T-helper 9 cell (primary cell): ENCODE measurements at places on chromosomes 13 and 19.

DNA sequence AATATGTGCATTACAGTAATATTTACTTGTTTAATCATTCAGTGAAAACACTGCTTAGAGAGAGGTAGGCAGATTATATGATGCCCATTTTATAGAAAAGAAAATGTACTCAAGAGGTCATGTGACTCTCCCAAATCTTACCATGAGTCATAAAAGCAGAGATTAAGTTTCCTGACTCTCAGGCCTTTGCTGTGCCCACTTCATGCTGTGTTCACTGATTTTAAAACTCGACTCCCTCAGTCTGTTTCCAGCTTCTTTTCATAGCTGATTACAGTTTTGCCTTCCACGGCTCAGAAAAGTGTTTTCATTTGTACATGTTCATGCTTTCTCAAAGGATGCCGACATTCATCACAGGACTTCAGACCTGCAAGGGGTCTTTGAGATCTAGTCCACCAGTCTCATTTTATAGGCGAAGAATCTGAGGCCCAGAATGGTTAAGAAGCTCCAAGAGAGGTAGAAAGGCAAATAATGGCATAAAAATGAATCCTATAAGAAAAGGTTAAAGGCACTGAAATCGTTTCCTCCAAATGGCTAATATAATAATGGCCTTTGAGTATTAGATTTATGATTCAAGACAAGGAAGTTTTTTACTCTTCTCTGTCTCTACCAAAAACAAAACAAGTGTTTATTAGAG, 9.0 kb upstream of the IPO5 start:
- no peak for DNase-seq

GRCh38 chr19:31289976-31290375, 59.3 kb downstream of the TSHZ3 start:
- DNase-seq: no peak

GRCh38 chr19:38247734-38248268, 8.4 kb downstream of the PPP1R14A start:
- DNase-seq: no peak

DNA sequence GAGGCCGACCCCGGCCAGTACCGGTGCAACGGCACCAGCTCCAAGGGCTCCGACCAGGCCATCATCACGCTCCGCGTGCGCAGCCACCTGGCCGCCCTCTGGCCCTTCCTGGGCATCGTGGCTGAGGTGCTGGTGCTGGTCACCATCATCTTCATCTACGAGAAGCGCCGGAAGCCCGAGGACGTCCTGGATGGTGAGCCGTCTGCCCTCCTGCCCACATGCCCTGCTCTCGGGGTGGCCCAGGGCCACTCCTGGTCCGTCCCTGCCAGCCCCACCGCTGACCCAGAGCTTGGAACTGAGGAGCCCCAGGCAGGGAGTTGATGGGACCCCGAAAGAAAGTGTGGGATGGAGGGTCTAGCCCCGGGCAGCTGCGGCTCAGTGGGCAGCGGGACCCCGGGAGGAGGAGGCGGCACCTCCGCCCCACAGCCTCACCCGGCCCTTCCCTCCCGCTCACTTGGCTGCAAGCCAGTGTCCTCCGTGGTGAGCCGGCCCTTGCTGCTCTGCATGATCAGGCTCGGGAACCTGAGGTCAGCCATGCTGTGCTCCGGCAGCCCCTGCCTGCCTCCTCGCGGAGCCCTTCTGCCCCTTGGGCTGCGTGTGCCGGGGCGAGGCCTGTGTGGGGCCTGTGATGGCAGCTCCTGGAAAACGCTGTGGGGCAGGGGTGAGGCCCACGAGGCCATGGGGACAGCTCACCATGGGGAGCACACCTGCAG, 8.1 kb upstream of the HCN2 start:
- DNase-seq: no peak

GRCh38 chr13:27857282-27857681, 62.5 kb upstream of the PDX1 start:
- no peak for DNase-seq

- DNase-seq: no peak
Measured at GRCh38 chr19:435056-435706, 25.7 kb downstream of the SHC2 start.

DNA sequence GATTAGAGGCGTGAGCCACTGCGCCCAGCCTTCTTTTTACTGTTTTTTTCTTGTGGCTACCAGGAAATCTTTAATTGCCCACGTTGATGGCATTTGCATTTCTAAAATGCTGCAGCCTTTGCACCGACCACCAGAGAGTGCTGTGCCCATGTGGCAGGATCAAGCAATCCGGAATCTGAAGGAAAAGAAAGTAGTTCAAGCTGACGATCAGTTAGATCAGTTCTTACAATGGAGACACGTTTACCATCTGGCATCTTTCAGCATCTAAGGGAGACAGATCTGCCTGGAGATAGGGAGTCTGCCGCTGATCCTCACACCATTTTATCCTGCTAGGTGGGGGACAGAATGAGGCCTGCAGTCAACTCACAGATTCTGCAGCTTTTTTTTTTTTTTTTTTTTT, 19.9 kb downstream of the TINCR start:
- no peak for DNase-seq

- peak; percentile 71 for DNase-seq
Measured at GRCh38 chr19:19540715-19541515, 2.9 kb downstream of the CILP2 start.

- DNase-seq: peak; percentile 27
Measured at GRCh38 chr13:57629821-57630235, 1.7 kb upstream of the PCDH17 start.

DNA sequence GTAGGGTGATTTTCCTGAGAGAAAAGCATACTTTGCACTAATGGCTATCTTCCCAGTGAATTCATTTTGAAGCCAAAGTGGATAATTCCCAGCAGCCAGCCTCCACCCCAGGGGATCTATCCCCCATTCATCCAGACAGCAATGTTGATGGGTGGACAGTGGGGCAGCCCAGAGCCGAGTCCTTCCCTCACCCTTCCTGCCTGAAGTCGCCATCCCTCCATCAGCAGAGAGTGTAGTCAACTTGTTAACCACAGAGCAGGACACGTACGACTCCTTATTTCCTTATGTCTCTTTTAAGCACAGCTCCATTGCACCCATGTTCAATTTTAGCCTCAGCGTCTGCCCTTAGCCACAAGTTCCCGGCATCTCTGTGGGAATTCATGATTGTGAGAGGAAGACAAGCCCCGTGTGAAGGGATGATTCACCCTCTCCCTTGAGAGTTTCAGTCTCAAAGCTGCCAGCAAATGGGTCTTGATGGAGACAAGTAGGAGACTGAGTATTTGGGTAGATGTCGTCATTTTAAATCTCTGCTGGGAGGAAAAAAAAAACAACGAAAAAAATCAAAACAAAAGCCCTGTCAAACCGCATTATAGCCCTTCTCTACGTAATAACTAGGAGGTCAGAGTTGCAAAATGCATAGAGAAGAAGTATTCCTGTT, 58.3 kb upstream of the MEDAG start:
- DNase-seq: no peak

GRCh38 chr19:38162094-38162493, 61.9 kb downstream of the DPF1 start:
- DNase-seq: no peak

DNA sequence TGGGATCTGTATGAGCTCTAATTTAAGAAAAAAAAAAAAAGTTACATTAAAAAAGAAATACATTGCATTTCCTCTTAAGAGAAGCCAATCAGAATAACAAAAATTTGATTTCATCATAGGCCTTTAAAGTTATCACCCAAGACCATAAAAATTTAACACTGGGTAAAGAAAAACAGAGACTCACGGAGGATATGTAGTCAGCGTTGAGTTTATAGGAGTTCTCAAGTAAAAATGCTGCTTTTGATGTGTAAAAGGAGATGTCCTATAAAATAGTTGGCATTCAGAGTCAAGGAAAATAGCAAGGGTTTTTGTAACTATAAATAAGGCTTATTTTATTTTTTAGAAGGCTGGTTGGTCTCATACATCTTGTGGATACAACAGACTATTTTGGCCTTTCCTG, 191.1 kb downstream of the EFNB2 start:
- DNase-seq: no peak

- DNase-seq: no peak
Measured at GRCh38 chr19:1883784-1884183, 1.5 kb downstream of the ABHD17A start.

DNA sequence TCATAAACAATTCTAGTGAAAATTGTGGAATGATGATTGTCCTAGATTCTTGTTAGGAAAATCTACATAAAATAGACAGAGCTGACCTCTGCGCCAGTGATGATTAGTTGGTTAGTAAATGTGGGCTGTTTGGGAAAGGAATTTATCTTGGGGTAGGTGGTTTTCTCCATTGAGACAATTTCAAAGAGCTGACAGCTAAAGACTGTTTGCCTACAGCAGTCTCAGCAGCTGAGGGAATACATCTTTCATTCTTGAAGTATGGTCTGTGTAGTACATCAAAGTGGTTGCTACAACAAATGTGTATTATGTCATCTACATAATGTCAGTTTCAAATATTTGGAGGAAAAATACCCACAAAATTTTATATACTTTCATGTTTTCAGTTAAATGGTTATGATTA, 117.2 kb upstream of the TRPC4 start:
- no peak for DNase-seq

GRCh38 chr13:97117388-97117910, 104.7 kb upstream of the MBNL2 start:
- no peak for DNase-seq
